ENCODE measurements at places on chromosomes 12 and 14.

GRCh38 chr12:4830556-4831210, 79.0 kb upstream of the KCNA1 start:
- no peak for DNase-seq

DNA sequence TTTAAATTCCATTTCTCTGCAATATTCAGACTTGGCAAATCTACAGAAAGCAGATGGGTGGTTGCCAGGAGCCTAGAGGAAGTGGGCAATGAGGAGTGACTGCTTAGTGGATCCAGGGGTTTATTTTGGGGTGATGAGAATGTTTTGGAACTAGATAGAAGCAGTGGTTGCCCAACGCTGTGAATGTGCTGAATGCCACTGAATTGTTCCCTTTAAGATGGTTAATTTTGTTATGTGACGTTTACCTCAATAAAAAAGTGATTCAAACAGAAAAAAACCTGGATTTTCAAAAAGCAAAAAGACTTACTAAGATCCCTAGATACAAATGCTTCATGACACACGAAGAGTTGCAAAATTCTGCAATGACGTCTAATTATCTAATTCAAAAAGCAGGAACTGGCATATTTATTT, 34.2 kb downstream of the DAO start:
- DNase-seq: no peak

GRCh38 chr14:22778084-22778483, 11.6 kb downstream of the OXA1L start:
- DNase-seq: no peak

GRCh38 chr12:7197841-7198240, 8.4 kb downstream of the PEX5 start:
- no peak for DNase-seq

DNA sequence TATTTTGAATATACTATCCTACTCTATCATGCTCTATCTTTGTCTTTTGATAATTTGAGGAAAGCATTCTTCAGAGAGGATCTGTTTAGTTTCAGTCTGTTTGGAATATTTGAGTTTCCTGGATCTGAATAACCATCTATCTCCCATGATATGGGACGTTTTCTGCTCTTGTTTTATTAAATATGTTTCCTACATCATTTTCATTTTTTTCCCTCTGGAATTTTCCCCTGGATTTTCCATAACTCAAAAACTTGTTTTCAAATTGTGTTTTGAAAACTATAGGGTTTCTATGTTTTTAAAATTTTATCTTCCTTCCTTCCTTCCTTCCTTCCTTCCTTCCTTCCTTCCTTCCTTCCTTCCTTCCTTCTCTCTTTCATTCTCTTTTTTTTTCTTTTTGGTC, 974.2 kb downstream of the TMEM121 start:
- no peak for DNase-seq

Data from activated CD8-positive, alpha-beta memory T cell treated with anti-CD3 and anti-CD28 coated beads, Interleukin-2, amount 50 U/mL, for 48 hours (primary cell).